ENCODE measurements at places on chromosomes 12 and 14.

DNA sequence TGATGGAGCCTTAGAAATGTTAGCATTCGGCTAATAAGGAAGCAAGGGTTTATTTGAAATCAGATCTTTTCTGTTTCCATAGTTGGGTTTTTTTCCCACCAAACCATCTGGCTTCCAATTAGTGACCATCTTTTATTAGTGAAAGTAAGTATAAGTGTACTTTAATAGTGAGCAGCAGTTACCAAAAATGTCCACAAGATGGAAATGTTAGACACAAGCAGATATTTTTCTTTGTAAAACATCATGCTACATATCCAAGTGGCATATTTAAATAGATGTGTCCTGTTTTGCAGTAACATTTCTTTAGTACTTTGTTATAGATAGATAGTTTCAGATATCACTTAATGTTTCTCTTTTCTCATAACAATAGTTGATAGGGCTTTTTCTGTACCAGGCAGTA is 28.8 kb downstream of the YEATS4 start:
- DNase-seq, result peak; percentile 66

DNA sequence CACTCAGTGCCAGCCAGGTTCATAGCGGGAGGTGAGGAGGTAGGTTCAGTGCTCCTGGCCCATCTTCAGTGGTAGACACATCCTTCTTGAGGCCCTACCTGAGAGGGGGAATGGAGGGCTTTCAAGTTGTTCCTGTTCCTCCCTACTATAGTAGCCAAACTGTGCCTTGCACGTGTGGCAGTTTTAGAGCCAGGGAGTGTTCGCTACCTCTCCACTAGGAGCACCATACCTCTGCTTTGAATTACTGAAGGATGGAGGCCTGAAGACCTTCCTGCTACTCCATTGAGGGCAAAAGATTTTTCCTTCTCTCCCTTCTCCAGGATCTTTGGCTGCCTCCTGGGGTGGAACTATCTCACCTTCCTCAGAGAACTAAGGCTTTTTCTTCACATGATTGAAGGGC is 5.9 kb upstream of the ALG10 start:
- no peak for DNase-seq

DNA sequence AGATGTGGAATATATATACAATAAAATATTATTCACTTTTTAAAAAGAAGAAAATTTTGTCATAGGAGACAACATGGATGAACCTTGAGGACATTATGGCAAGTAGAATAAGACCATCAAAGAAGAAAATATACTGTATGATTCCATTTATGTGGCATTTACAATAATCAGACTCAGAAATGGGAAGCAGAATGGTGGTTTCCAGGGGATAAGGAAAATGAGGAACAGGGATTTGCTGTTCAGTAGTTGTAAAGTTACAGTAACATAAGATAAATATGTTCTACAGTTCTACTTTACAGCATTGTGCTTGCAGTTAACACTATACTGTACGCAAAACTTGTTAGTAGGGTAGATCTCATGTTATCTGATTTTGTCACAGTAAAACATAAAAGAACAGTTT is 1271.0 kb downstream of the LRFN5 start:
- DNase-seq, result no peak

DNA sequence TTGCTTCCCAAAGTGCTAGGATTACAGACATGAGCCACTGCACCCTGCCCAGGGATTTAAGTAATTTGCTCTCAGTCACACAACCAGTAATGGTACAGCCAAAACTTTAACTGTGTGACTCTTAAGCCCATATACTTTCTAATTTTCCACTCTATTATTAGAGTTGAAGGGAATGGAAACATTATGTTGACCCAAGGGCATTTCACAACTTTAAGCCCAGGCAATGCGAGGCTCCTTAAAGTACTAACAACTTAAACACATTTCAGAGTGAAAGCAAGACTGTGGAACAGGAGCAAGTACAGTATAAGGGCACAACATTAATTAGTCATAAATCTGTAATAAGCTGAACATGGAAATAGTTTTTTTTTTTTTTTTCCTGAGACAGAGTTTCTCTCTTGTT is 39.8 kb downstream of the BAZ1A start:
- DNase-seq, result no peak
